ENCODE measurements at places on chromosomes 2 and 18.

- no peak for DNase-seq
Measured at GRCh38 chr2:202642567-202642966, 7.8 kb downstream of the FAM117B start.

DNA sequence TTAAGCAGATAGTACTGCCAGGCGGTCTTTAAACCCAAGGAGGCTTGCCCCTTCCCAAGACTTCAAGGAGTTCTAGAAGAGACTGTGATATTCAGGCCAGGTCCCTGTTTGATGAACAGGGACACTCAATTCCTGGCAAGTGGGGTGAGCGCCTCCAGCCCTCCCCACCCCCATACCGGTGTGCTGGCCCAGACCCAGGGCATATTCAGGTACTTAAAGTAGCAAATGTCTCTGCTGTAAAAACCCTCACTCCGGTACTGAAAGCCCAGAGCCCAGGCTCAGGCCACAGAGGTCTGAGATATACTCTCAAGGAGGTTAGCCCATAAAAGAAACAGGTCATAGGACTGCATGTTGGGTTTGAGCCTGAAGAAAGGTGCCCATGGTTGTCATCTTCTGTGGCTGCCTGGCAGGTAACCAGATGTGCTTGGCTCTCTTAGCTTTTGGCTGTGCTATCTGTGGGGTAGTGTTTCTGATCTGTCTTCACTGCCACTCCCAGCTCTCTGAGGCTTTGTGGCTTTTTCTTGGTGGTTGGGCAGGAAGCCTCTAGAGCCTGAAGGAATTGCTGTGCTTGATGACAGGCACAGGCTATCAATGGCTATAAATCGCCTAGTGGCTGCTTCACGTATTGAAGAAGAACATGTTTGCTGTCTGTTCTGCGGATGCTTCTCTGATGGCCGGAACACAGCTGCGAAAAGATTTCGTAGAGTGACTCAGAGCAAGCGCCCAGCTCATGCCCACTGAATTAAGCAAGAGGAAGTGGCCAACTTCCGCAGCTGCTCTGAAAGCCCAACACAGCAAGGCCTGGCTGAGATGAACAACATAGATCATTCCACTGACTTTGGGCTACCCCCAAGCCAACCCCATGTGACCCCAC is 63.3 kb upstream of the ALPP start:
- peak; percentile 85 for DNase-seq

DNA sequence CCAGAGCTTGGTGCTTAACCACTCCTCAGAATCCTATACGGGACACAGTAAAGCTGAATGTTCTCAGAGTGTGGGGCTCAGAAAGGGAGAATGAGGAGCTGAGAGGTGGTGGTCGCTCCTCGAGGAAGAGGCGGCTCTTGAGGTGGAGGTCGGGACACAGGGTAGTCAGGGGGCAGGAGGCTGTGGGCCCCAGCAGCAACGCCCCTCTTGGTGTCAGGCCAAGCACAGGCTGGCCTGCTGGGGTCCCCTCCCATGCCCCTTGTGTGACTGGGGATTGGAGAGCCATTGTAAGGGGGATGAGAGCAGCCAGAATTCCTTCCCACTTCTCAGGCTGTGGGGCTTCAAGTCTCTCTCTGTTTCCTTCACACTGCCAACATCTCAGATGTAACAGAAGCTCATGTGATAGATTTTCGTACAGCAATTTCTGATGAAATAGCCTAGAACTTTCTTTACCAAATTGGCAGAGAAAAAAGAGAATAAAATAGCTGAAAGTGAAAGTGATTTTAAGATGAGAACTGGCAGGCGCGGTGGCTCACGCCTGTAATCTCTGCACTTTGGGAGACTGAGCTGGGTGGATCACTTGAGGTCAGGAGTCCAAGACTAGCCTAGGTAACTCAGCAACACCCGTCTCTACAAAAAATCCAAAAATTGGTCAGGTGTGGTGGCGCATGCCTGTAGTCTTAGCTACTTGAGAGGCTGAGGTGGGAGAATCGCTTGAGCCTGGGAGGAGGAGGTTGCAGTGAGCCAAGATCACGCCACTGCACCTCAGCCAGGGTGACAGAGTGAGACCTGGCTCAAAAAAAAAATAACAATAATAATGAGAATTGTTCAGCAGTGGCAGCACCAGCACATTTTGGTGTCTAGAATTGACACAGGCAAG is 61.1 kb upstream of the RPL31 start:
- no peak for DNase-seq

- DNase-seq = peak; percentile 10
Measured at GRCh38 chr2:15073664-15074063, 441.1 kb downstream of the LRATD1 start.

- DNase-seq = no peak
Measured at GRCh38 chr2:132542953-132543569, 126.5 kb downstream of the GPR39 start.

DNA sequence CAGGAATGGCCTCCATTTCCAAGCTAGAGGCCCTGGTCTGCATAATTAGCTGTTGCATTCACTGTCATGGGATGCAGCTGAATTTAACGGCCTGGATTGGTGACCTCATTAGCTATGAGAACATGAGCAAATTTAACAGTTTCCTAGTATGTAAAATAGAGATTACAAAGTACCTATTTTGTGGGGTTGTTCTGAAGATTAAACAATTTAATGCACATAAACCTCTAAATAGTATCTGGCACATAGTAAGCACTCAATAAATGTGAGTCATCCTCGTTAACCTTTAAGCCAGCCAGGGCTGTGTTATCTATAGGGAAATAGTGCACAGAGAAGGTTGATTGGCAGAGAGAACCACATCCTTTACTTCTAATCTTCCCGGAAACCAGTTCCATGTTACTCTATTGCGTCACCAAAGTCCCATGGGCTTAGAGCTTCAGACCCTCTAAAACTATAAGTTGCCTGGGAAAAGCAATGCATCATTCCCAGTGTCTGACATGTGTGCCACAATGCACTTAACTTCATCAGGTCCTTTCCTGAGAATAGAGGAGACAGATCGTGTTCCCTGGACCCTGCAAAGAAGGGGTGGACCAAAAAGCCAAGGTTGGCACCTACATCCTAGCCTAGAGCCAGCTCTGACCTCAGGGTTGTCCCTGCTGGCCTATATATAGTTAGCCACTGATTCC is 196.5 kb downstream of the LNPK start:
- DNase-seq = no peak

DNA sequence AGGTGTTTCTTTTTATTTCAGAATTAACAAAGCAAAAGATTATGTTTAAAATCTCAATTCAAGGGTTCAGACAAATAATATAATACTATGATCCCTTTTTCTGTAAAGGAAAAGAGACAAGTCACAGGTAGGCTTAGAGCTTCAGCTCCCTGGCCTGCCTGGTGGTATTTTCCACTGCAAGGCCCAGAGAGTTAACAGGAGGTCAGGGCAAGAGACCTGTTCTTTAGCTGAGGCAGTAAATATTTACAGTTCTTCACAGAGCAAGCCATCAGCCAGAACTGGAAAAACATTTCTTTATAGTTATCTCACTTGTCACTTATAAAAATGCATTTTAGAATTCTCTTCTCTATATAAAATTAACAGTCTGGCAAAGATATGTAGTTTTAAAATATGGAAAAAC is 70.1 kb downstream of the EPG5 start:
- DNase-seq = no peak

DNA sequence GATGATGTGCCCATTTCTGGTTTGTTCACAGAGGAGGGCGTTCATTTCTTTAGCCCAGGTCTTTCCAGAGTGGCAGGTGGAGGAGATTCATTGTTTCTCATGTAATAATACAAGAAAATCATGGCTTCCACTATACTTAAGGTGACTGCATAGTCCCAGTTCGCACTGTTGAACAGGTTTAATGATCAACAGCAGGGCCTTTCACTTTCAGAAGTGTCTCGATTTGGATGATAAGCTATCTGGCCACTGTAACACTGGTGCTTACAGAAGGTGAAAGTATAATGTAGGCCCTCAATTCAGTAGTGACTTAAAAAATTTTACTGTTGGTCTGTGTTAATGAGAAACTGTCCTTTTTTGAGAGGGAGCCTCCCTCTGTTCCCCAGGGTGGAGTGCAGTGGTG is 1.4 kb downstream of the RMC1 start:
- no peak for DNase-seq

GRCh38 chr2:216447293-216447692 is 35.0 kb downstream of the SMARCAL1 start:
- no peak for DNase-seq

DNA sequence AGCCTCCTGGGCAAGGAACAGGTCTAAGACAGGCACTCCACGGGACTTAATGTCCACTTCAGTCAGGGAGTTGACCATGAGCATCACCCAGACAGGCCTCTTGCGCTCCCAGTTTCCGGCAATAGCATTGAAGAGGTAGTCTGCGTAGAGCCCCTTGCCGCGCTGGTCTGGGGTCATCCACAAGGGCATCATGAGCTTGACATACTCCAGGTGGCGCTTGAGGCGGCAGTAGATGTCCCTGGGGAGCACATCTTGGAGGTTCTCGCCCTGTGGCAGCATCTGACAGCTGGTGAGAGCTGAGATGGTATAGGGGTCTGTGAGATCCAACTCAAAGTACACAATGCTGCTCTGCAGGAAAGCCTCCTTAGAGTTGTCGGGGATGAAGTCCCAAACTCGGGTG is 10.6 kb downstream of the TRABD2A start:
- no peak for DNase-seq

DNA sequence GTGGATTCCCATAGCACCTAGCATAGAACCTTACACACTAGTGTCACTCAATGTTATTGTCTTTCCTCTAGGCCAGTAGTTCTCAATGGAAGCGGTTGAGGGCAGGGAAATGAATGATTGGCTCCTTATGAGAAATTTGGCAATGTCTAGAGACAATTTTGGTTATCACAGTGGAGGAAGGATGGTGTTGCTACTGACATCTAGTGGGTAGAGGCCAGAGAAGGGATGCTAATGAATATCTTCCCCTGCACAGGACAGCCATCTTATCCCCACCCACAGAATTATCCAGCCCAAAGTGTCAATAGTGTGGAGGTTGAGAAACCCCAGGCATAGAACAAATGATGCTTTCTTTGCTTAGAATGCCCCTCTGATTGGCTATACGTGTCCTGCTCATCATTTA is 15.8 kb downstream of the C18orf63 start:
- DNase-seq = no peak
